ELF-1 (cell line): ENCODE measurements at places on chromosomes 6 and 20.

GRCh38 chr6:90859612-90860011, 272.7 kb upstream of the MAP3K7 start:
- no peak for DNase-seq

- DNase-seq, result no peak
Observed at GRCh38 chr20:63567386-63568169, 6.5 kb downstream of the HELZ2 start.

DNA sequence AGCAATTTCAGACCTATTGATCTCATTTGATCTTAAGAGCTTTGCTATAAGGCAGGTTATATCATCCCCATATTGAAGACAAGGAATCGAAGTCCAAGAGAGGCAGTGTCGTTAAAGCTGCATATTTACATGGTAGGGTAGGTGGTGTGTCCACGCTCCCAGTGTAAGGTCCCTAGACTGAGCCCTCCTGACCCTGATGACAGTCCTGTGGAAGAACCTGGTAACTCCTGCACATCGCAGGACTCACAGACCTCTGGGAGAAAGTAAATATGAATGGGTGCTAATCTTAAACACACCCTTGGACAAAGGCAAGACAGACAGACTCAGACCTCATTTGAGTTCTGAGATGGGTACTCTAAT, 602 bp upstream of the HLA-DPB1 start:
- no peak for DNase-seq

DNA sequence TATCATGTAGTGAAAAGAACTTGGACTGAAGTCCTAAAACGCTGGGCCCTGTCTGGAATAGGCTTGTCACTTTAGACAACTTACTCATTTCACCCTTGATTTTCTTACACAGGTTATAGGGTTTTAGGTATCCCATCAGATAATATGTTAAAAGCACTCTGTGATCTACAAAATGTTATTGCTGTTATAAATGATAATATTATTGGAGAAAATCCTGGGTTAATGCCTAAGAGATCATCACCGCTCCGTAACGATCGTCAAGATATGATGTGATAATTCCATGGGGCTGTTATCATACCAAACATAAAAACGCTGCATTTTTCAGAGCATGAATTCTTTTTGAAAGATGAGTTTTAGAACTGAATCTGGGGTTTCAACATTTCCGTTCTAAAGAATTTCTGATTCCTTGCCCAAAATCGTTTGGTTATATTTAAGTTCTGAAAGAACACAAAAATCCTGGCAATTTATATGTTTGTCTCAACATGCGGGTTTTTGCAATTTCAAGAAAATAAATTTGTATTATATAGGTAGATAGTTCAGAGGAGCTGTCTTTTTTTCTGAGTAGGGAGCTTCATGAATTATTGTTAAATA, 154.8 kb downstream of the FOXC1 start:
- DNase-seq, result no peak

DNA sequence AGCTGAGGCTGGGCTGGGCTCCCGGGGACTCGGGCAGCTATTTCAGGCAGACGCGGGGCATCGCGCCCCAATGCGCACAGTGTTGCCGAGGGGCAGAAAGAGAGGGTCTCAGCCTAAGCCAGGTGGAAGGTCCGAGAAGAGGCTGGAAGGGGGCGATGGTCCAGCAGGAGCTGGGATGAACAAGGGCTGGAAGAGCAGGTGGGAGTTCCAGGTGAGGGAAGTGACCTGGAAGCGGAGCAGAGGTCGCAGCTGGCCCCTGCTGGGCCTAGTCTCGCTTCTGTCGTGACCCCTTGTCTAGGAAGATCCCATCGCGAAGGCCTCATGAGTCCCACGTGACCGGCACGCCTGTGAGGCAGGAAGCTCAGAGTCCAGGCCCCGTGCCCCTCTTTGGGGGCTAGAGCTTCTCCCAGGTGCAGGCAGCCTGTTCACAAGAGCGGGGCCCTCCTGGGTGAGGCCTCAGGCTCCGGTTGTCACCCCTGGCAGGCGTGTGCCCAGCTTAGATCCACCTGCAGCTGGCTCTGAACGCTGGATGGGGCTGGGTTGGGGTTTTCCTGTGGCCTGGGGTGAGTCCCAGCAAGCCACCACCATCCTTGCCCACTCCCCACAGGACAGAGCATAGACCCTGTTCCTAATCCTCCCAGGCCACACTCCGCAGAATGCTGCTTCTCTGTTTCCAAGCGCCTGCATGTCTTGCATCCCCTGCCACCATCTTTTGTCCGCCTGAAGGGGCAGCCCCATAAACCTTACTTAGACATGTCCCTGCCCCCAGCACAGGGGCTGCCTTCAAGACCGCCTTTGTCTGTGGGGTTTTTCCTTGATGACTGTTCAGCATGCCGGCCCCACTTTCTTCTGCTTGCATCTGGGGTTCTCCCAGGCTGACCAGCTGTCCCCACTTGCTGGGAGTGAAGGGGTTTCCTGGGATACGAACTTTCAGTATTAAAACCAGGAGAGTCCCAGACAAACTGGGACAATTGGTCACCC, 15.1 kb downstream of the SLC22A3 start:
- DNase-seq, result no peak

DNA sequence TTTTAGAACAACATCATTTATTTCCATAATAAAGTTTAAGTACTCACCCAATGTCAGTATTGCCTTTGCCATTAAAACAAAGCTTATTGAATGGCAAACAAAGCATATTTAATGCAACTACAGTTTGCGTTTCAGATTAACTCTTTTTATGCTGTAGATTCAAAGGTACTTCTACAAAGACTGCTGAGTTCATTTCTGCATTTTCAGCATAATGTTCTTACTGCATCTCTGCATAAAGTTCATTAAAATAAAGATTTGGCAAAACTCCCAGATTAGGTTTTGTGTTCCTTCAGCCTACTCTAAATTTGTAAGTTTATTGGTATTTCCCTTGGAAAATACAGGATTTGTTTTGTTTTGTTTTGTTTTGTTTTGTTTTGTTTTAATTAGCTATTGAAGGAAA, 359.4 kb downstream of the ADGRB3 start:
- DNase-seq, result no peak

- DNase-seq, result no peak
Observed at GRCh38 chr20:48192109-48192508, 406.8 kb upstream of the SULF2 start.
